ENCODE measurements at places on chromosomes 5 and 9.

DNA sequence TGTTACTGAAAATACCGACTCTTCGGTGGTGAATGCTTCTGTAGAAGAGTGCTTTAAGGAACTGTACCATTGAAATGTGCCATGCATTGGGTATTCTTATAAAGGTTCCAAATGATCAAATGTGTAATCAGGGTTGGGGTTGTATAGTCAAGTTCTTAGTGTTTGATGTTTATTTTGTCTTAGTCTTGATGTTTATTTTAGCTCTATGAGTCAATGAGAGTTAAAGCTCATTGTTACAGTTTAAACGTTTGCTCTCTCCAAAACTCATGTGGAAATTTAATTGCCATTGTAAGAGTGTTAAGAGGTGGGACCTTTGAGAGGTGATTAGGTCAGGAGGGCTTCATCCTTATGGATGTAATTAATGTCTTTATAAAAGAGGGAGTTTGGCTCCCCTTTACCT lies 153.0 kb downstream of the FER start:
- no peak for DNase-seq

- DNase-seq: no peak
Measured at GRCh38 chr5:102826629-102827028, 71.5 kb downstream of the PAM start.

- no peak for DNase-seq
Measured at GRCh38 chr5:131355971-131356528, 92.2 kb downstream of the CDC42SE2 start.

- DNase-seq: no peak
Measured at GRCh38 chr9:76643399-76644117, 120.7 kb upstream of the PCA3 start.

DNA sequence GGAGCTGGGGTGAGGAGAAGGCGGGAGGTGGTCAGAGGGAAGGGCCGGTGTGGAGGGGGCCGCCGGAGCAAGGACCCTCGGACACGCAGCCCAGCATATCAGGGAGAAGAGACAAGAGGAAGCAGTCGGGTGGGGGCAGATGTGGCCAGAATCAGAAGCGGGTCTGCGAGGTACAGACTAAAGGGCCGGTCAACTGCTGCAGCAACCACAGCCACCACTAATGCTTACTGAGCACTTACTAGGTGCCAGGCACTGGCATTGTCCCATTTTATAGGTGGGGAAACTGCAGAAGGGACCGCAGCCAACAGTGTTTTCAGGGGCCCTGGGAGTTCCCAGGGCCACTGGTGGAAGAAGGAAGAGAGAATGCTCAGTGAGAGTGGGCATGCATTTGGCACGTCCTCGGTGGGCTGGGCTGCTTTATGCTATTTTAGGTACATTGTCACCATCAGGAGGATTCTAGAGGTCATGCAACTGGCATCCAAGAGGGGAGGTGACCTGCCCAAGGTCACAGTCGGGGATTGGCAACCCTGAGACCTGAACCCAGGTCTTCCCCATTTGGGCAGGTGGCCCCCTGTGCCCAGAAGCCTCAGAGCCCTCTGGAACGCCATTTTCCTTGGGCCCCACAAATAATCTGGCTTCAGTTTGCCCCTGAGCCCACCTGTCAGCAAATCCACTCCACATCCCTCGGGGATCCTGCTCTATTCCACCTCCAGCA lies 53.4 kb downstream of the DUSP1 start:
- DNase-seq: no peak

GRCh38 chr9:121818016-121818661 lies 166.7 kb downstream of the DAB2IP start:
- DNase-seq: no peak

GRCh38 chr5:2738156-2738699 lies 13.2 kb downstream of the IRX2 start:
- no peak for DNase-seq

- DNase-seq: peak; percentile 22
Measured at GRCh38 chr9:134165357-134166315, 1.3 kb upstream of the RNU6ATAC start.

DNA sequence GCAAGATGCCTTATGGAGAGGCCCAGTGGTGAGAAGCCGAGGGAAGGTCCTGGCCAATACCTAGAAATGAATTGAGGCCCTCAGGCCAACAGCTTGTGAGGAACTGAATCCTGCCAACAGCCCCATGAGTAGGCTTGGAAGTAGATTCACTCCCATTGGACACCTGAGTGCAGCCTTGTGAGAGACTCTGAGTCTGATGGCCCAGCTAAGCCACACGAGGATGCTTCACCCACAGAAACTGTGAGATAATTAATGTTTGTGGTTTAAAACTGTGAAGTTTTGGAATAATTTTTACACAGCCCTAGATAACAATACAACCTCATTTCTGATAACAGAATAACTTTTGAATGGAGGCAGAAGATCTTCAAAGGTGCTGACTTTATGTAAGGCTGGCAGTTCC lies 65.9 kb upstream of the DAP start:
- no peak for DNase-seq

- no peak for DNase-seq
Measured at GRCh38 chr9:116075191-116075590, 78.4 kb upstream of the PAPPA start.

- DNase-seq: no peak
Measured at GRCh38 chr5:161745392-161745791, 59.9 kb downstream of the GABRA6 start.
